AML-193 (cell line): ENCODE measurements at places on chromosomes 3 and 15.

DNA sequence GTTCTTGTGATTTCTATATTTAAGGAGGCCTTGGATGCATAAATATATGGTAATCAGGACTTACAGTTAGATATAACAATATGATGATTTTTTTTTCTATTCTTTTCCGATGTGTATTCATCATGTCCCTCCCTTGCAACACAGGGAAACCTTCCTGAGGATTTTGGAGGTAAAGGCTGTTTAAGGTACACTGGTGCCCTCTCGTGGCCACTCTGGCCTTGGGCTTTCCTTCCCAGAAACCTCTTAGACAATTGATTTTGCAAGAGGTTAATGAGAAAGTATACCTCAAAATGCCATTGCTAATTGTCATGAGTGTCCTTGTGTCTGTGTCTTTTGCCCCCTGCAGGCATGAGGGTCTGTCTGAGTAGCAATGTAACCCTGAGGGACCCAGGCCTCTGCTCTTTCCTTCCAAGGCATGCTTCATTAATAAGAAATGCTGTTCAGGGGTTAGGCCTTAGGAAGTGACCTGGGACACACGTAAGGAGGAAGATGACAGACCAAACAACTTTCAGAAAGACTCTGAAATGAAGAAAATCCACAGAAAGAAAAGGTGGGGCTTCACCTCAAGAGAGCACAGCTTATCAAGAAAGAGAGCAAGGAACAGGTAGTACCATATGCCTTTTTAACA lies 70.3 kb upstream of the PPP2R3A start:
- peak; percentile 64 for DNase-seq

GRCh38 chr3:52172262-52172757 lies 18.1 kb upstream of the POC1A start:
- DNase-seq: no peak

DNA sequence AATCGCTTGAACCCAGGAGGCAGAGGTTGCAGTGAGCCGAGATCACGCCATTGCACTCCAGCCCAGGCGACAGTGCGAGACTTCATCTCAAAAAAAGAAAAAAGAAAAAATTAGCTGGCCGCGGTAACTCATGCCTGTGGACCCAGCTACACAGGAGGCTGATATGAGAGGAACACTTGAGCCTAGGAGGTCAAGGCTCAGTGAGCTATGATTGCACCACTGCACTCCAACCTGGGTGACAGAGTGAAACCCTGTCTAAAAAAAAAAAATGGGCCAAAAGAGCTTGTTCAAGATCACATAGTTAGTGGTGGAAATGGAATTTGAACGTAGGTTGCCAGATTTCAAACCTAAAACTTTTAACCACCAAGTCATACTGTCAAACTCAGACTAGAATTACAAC lies 46.2 kb upstream of the PPP4R2 start:
- no peak for DNase-seq

DNA sequence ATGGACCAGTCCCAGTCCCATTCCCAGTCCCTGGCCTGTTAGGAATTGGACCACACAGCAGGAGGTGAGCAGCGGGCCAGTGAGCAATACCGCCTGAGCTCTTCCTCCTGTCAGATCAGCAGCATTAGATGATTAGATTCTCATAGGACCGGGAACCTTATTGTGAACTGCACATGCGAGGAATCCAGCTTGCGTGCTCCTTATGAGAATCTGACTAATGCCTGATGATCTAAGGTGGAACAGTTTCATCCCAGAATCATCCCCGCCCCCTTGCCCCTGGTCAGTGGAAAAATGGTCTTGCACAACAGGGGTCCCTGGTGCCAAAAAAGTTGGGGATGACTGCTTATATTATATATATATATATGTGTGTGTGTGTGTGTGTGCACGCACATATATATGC lies 63.1 kb downstream of the IFT57 start:
- no peak for DNase-seq

DNA sequence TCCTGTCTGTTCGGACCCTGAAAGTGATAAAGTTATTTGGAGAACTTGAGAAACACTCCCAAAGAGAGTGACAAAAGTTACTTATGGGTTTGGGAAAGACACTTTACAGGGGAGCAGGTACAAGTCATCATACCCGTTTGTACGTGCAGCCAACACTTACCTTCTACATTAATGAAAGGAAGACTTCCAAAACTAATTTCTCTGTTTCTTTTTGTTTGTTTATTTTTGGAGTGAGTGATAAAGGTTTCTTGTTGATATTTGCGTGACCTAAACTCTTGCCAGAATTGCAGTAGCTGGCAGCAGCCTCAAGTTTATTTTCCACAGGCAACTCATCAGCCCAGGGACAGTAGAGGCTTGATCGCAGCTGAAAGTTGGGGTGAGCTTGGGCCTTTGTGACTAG lies 8.4 kb downstream of the ABHD2 start:
- no peak for DNase-seq

- DNase-seq: no peak
Measured at GRCh38 chr3:116051040-116051439, 394.2 kb downstream of the LSAMP start.

DNA sequence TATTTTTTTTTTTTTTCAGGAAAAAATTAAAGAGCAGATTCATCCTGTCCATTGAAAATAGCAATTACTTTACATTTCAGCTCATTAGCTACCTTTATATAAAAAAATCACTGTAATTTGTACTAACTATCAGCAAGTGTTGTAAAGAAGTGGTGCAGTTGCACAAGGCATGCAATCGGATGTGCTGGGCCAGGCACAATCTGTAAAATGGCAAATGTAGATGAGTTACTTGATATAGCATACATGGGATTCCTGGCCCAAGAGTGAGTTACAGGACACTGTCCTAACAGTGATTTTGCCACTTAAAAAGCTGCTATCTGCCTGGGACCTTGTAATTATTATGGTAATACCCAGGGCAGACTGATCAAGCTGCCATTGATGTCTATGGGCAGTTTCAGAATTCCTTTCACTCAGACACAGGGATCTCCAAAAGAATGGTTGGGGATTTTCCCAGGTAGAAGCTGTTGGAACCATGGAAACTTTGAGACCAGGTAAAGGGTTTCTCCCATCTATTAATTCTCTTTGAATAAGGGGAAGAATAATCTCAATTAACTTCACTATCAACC lies 182.2 kb upstream of the ICE2 start:
- no peak for DNase-seq

DNA sequence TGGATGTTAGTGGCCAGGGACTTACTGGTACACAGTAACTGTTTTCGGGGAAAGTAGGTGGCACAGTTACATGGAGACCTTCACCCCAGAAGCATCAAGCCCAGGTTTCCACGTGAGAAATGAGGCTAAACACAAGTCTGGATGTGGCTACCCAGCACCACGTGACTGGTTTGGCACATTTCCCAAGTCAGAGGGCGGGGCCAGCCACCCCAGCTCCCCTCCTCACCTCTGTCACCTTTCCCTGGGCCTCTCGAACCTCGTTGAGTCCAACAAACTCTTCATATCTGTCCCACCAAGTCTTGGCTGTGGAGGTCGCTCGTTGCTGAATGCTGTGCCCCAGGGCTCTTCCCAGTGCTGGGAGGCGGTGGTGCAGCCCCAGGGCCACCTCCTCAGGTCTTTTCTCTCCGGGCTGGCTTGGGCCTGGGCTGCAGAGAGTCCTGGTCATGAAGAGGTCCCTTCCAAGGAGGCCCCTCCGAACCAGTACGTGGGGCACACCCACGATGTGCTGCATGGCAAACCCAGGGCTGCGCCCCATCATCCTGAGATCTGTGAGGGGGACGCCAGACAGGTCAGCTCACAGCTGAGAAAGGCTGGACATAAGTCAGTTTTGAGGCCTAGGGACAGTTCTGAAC lies 4.8 kb upstream of the PLXNB1 start:
- no peak for DNase-seq

DNA sequence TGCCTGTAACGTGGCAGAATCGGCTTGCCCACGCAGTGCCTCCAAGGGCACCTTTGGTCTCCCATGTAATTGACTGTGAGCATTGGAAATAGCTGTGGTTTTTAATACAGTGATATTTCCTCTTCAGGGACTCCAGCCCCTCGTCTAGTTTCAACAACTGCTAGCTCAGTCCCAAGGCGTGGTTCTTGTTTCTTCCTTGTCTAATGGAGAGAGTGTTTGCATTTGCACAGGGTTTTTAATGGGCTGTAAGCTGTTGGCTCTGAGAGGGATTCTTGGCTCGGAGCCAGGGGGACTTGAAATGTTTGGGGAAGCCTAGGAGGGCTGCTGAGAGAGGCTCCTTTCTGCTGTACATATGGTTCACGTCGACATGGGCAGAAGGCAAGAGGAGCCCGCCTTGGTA lies 86.2 kb downstream of the THSD4 start:
- DNase-seq: no peak

- DNase-seq: peak; percentile 88
Measured at GRCh38 chr3:132253262-132253878, 63.8 kb upstream of the ACP3 start.

DNA sequence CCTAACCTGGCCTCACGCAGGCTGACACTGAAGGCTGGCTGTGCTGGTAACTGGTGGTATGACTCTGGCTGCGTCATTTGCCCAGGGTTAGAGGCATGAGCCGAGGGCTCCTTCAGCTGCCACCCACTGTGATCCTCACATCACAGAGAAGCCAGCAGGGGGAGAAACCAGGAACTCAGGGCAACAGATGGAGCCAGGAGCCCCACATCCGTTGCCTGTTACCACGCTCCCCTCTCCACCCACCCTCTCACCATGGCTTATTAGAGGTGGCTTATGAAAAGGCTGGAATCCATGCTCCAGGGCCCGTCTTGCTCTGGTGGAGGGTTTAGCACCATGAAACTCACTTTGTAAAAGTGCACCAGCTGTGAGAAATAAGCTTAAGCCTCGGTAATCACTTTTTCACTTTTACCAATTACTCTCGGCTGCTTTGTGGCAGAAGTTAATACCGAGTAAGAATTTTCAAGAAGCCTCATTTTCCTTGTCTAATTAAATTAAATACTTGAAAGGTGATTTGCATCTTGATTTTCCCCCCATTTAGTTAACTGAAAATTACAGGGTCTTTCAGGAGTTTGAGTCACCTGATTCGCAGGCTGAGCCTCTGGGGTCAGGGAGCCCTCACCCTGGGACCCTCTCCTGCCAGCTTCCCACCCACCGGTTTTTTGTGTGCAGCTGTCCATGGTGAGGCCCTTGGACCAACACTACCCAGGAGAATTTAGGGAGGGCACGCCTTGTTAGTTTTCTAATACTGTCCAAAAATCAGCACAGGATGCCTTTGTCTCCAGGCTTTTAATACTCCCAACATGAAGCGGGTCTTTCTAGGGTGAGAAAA lies 60.9 kb downstream of the ASB7 start:
- no peak for DNase-seq

DNA sequence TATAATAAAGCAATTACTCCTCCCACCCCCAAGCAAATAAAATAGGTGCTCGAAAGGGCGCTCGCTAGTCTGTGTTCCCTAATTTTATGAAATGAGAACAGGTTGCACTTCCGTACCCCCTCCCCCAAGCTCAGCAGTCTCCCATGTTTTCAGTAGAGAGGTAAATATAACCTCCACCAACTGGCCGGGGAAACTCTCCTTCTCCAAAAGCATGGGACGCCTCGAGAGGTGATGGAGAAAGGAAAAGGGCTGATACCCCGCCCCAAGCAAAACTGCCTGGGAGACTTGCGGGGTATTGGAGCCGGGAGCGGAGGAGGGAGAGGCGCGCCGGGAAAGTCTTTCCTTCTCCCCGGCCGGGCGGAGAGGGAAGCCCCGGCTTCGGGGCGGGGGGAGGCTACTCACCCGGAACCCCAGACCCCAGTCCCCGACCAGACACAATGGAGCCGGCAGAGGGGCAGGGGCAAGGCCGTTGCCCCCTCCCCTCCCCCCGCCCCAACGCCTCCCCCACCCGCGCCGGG lies 605 bp downstream of the DCUN1D1 start:
- DNase-seq: peak; percentile 52

- no peak for DNase-seq
Measured at GRCh38 chr3:123347205-123347604, 101.7 kb downstream of the ADCY5 start.

DNA sequence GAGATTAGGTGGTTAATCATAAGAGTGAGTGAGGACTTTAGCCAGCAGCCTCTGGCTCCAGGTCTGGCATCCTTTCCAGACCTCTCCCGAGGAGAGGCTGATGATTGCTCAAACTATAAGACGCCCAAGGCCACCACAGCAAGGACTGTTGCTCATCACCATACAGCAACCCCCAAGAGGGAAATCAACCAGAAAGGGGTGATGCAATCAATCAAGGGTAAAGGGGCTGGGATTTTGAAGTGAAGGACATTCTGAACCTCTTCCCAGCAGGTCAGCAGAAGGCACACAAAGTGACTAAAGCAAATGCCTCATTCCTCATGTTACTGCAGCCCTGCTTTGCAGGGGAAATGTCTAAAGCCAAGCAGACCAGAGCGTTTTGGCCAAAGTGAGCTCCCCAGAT lies 247.3 kb upstream of the IGF1R start:
- no peak for DNase-seq

DNA sequence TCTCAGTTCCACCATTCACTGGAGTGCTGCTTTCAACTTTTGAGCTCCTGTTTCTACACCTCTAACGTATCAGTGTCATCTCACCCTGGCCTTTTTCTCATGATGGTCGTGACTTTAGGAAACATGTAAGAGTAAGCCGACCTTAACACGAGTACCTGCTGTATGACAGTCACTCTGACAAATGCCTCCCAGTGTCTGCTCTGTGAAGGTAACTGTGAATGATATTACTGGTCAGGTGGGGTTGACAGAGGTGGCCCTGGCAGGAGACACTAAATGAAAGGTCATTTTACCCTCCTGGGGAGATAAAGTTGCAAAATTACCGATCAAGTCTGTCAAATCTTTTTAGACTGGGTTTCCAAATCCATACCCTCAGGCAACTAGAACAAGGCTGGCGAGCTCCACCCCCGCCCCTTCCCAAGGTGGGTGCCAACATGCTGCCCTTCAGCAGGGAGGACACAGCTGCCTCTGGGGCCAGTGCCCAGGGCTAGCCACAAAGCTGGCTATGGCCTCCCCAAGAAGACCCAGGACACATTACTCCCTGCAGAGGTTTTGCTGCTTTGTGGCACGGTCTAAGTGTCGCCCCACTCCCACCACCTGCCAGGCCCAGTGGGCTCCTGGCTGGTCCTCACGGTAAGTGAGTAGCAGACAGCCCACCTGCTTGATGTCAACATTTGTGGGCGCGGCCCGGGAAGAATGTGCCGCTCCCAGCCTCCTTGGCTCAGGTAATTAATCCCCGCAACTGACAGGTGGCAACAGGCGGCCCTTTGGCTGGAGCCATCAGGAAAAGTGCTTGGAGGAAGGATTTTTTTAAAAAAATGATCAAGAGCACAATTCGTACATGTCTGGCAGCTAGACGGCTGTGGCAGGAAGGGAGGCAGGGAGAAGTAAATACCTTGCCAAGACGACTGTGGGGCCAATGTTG lies 211.8 kb downstream of the TP63 start:
- DNase-seq: no peak

- DNase-seq: no peak
Measured at GRCh38 chr15:27815035-27815434, 284.1 kb downstream of the OCA2 start.
